ENCODE measurements at places on chromosomes 1 and 21.

DNA sequence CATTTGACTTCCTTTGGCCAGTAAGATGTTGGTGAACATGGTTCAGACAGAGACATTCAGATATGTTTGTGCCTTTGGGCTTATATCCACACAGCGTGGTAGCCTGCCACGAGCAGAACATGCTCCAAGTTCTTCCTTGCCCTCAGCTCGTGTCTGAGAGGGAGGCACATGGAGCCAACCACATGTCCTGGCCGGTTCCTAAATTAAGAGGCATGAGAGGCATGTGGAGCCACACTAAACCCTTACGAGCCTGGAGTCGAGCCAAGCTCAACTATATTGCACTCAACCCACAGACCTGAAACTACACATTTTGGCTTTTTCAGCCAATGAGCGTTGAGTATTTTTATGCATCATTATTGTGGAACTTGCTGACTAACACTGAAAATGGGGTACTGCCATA is 133.7 kb upstream of the KCNK1 start:
- DNase-seq = no peak

DNA sequence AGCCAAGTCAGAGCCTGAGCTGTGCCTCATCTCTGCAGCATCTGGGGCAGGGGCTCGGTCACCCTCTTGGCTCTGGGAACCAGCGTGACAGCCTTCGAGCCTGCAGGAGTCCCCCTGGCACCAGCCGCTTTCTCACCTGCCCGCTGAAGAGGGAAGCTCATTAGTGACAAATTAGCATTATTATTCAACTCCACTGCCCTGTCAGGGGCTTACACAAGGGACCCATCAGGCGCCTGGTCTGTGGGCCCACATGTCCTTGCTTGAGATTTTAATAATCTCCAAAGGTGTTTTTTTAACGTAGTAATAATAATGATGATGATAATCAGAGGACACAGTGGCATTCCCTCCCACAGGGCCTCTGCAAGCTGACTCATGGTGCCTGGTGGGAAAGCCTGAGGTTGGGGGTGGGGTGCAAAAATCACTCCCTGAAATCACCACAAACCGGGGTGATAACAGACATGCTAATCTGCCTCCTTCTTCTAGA is 98.1 kb upstream of the IGSF21 start:
- DNase-seq = no peak

GRCh38 chr1:161440312-161440894 is 64.9 kb upstream of the FCGR2A start:
- peak; percentile 31 for DNase-seq

DNA sequence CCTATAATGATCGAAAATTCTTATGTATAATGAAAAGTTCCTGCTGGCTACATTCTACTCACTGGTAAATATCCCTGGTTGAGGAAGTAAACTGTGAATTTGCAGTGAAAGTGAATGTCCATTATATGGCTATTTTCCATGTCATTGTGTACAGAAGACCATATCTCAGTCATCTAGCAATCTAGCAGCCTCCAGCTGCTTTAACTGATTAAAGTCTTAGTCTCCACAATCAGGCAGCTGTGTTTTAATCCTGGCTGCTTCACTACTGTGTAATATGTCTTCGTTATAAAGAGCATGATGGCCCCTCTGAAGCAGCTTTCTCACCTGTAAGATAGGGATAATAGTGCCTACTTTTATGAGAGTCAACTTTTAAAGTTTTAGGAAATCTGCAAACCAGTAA is 11.4 kb downstream of the CLCA2 start:
- DNase-seq = no peak

DNA sequence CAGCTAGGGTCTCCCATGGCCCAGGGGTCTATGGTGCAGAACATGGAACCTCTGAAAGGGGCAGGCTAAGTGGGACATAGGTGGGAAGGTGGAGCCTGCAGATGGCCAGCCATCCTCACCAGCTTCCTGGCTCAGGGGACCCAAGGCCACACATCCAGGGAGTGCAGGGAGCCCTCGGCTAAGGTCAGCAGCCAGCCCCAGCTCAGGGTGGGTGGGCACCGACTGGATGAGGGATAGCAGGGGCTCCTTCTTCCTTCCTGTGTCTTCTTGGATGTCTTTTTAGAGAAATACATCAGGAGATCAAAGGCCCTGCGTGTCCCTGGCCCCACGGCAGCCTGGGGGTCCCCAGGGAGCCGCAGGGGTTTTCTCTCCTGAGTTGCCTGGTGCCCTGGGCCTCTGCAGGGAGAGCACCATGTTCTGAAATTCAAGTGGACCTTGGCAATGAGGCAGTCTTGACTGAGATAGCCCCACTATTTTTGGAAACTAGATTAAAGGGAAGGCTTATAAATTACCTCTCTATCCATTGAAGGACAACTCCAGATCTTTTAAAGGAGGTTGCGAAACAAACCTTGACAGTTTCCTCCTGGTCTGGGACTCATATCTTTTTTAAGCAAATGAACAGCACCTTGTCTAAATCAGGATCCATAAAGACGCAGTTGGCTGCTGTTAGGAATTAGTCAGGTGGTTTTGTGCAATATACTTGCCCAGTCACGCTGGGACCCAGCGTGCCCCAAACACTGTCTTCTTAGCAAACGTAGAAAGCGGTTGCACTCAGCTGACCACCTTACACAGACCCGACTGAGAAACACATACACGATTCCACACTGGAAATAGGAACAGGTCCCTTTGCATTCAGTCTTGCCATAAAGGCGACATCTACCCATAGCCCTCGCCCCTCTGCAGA is 242.3 kb downstream of the TOMM20 start:
- no peak for DNase-seq

- DNase-seq = no peak
These were observed 70.0 kb downstream of the LEPR start for GRCh38 chr1:65490231-65491009.

GRCh38 chr21:37939251-37939650 is 23.0 kb upstream of the KCNJ6 start:
- no peak for DNase-seq

- DNase-seq = no peak
These were observed 16.1 kb downstream of the LCA5L start for GRCh38 chr21:39429445-39429844.

DNA sequence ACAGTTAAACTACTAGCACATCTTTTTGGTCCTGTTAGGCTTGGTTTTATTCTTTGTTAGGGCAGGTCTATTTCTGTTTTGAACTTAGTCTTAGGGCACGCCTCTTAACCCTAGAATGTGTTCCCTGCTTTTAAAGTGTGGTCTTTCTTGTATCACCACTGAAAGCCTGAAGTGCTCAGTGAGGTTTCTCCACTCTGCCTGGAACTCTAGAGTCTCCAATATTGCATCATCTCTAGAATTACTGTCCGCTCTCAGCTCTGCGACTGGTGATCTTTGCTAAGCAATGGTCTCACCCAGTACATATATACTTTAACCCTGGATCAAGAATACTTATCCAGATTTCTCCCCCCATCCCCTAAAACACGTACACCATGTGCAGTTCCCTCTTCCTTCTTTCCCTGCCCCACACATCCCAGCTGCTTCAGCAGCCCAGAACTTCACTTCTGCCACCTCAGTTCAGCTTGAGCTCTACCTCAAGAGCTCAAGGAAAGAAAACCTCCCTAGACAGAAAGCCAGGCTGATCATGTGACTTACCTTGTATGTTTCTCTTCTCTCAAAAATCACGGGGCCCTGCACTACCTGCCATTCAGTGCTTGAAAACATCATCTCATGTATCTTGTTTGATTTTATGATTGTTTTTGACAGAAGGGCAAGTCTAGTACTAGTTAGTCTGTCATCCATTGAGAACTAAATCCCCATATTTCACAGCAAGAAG is 59.9 kb downstream of the TENT5C start:
- no peak for DNase-seq

- no peak for DNase-seq
These were observed 19.1 kb upstream of the NTMT2 start for GRCh38 chr1:170126696-170127095.

DNA sequence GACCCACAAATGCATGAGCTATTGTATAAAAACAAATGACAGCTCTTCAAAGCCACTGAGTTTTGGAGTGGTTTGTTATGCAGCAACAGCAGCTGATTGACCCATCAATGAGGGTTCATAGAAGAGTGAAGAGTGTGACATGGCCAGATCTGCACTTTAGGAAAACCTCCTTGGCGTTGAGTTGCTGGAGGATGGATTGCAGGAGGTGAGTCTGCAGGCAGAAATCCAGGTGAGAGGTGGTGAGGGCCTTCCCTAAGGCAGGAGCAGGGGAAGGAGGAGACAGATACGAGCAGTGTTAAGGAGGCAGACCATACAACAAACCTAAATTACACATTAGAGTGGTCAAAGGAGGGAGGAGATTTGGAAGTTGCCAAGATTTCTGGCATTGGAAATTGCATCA is 169.3 kb upstream of the CSF3R start:
- DNase-seq = no peak

GRCh38 chr21:21898801-21899200 is 900.6 kb downstream of the NCAM2 start:
- no peak for DNase-seq

GRCh38 chr1:166730299-166730888 is 108.9 kb upstream of the POGK start:
- no peak for DNase-seq

DNA sequence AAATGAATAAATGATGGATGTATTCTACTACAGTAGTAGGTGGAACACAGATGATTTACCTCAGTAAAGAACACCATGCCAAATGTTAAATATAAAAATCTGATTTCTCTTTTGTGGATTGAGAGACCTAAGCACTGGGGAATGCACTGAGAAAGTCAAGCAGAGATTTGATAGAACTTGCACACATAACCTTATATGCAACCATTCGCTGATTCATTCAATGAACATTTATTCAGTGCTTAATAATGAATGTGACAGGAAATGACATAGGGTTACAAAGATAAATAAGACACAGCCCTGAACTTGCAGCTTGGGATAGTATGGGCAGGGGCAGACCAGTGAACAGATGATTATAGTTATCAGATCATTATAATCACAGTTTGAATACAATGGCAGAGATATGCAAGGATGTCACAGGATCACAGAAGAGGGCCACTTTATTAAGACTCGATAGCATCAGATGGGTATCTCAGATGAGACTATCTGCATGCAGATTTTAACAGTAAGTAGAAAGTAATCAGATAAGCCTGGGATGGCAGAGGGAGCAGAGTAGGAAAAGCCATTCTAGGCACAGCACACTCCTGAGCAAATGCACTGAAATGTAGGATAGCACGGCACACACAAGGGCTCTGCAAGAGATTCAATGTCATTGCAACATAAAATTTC is 169.4 kb downstream of the ASTN1 start:
- no peak for DNase-seq

DNA sequence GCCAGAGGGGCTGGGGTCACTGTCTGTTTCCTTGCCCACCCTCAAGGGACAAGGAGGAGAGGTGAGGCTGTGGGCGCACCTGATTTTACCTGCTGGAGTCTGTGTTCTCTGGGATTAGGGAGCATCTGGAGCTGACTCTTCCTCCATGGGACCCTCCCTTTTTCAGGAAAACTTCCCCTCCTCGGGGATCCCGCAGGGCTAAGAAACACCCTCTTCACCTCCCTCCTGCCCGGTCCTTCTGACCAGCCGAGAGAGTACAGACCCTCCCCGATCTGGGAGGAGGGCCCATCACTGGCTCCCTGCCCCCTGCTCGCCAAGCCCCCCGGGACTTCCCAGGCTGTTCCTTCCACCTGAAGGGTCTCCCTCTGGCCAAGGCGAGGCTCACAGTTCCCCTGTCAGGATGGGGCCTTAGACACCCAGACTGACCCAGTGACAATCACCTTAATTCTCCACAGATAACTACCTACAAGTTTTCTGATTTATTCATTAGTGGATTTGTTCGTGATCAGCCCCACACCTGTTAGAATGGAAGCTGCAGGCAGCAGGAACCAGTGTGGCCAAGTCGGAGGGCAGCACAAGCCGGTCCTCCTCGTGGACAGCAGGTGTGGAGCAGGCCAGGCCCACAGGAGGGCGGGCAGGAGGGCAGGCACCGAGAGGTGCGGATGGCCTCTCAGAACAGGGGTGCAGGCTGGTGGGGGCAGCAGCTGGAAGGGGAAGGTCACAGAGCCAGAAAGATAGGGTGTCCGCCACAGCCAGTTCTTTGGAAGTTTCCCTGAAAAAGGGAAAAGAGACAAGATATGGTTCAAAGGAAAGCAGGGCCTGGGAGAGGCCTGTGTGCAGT is 15.9 kb upstream of the SAMD11 start:
- no peak for DNase-seq

All from stimulated activated CD4-positive, alpha-beta T cell treated with anti-CD3 and anti-CD28 coated beads, Interleukin-2, amount 100 ng/mL, for 4 hours (primary cell).